Suppressor macrophage treated with lipopolysaccharide for 1 hour (primary cell): ENCODE measurements at places on chromosomes 12 and 14.

DNA sequence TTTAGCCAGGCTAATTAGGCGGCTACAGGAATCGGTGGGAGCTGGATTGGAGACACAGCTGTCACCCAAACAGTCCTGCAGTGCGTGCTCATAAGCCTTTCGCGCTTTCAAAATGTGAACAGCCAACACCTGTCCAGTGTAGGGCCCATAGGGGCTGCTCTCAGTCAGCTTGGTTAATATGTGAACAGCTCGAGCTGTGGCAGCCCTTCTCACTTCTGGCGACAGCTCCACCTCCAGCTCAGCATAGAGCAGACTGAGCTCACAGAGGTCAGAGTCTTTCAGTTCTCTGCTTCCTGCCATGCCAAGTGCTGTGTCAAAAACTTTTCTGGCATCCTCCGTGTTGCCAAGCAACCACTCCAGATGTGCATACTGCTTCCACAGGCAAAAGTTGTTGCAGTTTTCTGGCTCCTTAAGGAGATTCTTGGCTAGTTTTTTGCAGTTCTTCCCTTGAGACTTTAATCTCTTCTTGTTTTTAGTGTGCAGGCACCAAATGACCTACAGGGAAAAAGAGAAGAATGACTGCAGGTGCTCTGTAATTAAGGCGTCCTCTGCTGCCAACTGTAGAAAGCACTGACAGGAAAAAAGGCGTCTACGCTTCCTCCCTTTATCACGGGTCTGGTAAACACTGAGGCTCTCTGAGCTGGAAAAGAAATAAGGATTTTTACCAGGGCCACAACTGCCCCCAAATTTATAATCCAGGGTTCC lies 32.5 kb downstream of the PSMC1 start:
- no peak for DNase-seq

DNA sequence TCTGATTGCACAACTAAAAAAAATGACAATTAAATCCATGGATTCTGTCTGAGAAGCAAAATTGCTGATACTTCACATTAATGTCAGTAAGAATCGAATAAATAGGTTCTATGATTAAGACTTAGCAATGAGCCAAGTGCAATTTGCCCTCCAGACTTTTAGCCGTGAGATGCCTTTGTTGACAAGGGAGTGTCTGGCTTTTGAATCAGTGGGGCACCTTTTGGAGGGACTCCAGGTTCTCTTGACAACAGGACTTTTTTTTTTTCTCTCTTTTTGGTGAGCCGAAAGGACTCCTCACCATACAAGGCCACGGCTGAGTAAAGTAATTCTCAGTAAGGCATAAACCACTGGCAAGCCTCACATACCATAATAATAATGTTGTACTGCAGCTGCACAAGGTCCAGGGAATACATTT lies 4.7 kb upstream of the MDM1 start:
- DNase-seq, result no peak

GRCh38 chr12:88638388-88638787 lies 58.1 kb upstream of the KITLG start:
- DNase-seq, result peak; percentile 7

DNA sequence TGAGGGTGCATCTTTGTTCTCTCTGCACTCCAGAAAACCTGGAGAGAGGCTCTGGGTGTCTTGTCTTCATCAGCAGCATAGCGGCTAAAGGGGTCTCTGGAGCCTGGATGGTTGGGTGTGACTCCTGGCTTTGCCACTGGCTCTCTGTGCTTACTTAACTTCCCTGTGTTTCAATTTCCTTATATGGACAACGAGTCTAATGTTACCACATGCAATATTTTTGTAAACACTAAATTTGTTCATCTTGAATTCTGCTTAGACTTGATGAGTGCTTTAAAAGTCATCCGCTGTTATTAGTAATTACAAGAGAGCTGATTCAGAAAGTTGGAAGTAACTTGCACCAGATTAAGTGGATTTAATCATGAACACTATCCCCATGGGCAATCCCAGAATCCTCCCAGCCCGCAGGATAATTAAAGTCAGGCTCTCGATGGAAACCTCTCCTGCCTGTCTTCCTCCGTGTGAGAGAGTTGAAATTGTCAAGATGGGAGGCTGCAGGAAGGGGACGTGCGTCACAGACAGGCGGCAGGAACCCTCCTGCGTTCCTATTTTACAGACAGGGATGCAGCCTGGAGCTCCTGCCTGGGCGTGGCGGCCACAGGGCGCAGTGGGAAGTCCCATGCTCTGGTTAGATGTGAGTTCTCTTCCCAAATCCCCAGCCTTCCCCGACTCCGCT lies 201.2 kb downstream of the TTC8 start:
- peak; percentile 52 for DNase-seq

DNA sequence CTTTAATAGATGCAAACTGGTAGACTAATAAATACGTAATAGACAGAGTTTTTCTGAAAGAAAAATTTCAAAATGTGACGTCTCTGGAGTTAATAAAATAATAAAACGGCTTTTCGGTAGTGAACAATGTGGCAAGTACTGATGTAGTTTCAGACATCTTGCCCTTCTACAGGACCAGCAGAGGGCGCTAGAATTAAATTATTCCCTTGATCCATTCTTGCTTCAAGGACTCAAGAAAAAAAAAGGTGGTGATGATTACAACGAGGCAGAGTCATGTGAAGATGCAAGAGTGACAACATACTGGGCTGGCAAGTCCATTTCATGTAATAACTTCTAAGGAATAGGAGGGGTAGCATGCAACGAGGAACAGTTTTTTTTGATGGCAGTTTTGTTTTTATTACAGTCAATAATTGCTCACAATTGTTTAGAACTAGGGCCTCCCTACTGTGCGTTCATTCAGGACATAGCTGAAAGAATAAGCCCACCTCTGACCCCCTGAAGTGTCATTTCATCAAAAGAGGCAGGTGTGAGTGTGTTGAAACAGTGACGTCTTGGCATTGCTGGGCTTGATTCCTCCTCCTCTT lies 101.0 kb upstream of the GZMB start:
- DNase-seq, result peak; percentile 82

- peak; percentile 55 for DNase-seq
These were observed 16.2 kb downstream of the NOXRED1 start for GRCh38 chr14:77407158-77407557.

DNA sequence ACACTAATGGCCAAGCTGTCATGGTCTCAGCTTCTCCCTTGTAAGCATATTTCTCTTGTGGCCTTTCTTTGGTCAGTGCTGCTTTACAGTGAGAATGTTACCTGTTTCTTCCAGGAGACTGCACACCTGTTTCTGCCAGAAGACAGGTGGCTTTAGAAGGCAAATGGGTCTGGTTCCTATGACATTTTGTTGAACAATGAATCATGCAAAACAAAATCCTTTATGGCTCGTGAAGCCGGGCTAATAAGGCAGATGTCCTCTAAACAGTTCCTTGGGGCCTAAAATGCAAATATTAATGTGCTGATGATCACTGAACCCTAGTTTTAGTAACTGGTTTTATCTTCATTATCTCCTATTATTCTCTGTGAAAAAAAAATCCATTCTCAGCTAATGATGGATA lies 927.6 kb downstream of the GALC start:
- no peak for DNase-seq

- DNase-seq, result no peak
These were observed 351.1 kb downstream of the BMP4 start for GRCh38 chr14:53605562-53605961.

- no peak for DNase-seq
These were observed 94.9 kb upstream of the RIC8B start for GRCh38 chr12:106679574-106679973.

- no peak for DNase-seq
These were observed 1273.1 kb upstream of the TMEM132C start for GRCh38 chr12:126993898-126994297.

GRCh38 chr12:13124656-13125505 lies 21.4 kb upstream of the GSG1 start:
- peak; percentile 51 for DNase-seq

GRCh38 chr12:25051656-25052195 lies 102.8 kb upstream of the BCAT1 start:
- peak; percentile 84 for DNase-seq

DNA sequence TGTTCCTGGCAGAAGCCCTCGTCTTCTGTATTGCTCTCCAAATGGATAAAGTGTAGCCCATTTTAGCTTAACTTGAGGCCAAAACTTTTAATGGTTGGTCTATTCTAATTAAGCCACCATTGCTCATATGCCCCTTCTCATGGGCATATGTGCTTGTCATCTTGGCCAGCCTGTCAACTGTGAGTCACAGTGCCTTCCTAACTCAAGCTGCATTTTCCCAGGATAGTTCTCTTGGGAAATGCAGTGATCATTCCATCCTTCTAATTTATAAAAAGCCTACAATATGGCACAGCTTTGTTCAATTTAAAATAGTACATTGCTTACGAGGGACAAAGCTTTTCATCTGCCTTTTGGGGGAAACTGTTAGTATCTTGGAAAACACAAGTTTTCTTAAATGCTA lies 6.6 kb downstream of the PTHLH start:
- no peak for DNase-seq

DNA sequence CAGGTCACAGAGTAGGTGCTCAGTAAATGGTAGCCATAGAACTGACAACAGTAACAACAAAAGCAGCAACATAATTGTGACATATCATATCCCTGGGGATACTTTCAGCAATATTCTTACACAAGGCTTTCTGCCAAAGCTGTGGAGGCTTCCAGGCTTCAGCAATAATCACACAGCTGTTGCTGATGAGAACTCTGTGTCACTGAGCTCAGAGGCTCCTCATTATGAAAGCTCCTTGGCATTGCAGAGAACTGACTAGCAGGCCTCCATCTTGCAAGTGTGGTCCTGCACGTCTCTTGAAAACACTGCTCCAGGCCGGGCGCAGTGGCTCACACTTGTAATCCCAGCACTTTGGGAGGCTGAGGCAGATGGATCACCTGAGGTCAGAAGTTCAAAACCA lies 97.3 kb upstream of the BTG1 start:
- DNase-seq, result no peak

- DNase-seq, result no peak
These were observed 234.3 kb upstream of the PLEKHG7 start for GRCh38 chr12:92468358-92469020.

GRCh38 chr14:22472935-22473854 lies 115.8 kb downstream of the DAD1 start:
- DNase-seq, result peak; percentile 80

- peak; percentile 20 for DNase-seq
These were observed 35.4 kb downstream of the DMAC2L start for GRCh38 chr14:50347521-50347920.

GRCh38 chr12:108515916-108516315 lies 839 bp downstream of the FICD start:
- peak; percentile 28 for DNase-seq

- DNase-seq, result no peak
These were observed 87.2 kb upstream of the DIO2 start for GRCh38 chr14:80298491-80299017.

DNA sequence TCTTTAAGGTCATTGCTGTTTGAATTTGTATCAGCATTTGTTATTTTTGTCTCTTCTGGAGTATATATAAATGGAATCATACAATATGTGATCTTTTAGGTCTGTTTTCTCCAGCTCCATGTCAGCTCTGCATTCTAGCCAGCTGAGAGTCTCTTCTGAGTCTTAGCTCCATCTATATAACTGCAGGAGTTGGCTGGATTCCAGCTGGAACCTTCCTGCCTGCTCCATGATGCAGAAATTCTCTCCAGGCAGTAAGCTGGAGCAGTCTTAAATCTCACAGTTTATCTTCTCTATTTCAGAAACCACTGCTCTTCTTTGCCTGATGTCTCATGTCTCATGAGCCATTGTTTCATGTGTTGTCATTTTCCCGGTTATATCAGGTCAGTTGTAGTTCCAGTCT lies 827.6 kb downstream of the NRXN3 start:
- DNase-seq, result no peak

GRCh38 chr12:34391771-34392581 lies 369.7 kb downstream of the ALG10 start:
- DNase-seq, result no peak

DNA sequence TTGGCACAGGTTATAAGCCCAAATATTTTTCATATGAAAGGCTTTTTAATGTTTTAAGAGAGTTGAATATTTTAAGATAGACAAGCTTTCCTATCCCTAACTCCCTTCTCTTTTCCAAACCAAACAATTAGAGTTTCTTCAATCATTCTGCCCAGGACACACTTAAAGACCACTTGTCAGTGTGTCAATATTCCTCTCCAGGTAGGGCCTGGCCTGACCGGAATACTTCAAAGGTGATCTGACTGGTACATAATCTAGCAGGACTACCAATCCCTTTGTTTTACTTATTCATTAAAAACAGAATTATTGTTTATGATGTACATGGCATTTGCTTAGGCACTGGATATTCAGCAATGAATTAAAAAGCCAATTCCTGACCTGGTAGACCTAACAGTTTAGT lies 24.2 kb upstream of the SNRPF start:
- no peak for DNase-seq

DNA sequence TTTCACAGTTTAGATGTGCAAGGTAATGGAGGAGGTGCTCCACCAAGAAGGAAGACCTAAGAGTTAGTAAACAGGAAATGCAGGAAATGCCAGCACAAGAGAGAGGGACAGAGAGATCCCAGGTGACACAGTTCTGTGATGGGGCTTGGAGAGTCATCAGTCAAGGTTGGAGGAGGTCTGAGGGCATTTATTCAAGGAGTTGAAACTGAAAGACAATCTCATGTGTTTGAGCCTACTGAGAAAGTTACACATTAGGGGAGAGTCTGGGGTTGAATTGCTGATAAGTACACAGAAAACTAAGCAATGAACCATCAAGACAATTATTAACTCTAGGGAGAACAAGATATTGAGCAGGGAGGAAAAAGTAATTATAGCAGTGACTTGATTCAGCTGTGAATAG lies 138.5 kb downstream of the ANO6 start:
- no peak for DNase-seq

GRCh38 chr12:84124211-84124610 lies 788.4 kb downstream of the SLC6A15 start:
- DNase-seq, result no peak

DNA sequence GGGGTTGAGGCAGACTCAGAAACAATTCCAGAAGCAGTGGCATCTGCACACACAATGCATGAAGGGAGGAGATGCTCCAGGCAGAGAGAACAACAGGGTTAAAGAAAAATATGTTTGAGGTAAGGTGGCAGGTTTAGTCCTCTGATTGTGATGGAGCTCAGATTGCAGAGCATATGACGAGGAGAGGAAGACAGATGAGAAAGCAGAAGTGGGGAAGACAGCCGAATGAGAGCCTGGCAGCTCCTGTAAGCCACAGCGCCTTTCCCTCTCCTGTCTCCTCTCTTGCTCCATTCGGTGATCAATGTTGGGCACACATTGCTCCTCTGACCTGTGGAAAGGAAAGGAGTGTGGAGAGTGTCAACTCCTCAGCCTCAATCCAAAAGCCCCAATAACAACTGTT lies 372.2 kb downstream of the GXYLT1 start:
- no peak for DNase-seq

GRCh38 chr12:127113945-127114344 lies 1153.0 kb upstream of the TMEM132C start:
- no peak for DNase-seq

DNA sequence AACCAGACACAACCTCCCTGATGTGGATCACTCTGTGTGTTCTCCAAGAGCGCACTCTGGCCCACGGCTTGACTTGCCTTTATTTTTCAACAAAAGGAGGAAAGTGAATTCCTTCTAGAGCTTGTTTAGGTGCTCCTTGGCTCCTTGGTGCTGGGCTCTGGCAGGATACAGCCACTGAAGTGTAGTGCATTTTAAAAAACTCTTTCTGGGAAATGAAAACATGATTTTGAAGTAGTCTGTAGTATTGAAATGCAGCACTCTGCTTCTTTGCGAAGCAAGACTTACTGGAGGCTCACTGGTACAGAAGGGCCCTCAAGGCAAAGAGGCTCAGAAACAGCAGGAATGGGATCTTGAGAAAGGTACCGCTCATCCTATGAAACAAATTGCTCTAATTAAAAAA lies 81.6 kb downstream of the PTCSC3 start:
- DNase-seq, result no peak
